ENCODE measurements at places on chromosomes 1 and 21. TPM values are rescaled to one million over a fixed set of nuclear protein-coding genes. Genes with fewer than 3 reads are reported as not detected.

DNA sequence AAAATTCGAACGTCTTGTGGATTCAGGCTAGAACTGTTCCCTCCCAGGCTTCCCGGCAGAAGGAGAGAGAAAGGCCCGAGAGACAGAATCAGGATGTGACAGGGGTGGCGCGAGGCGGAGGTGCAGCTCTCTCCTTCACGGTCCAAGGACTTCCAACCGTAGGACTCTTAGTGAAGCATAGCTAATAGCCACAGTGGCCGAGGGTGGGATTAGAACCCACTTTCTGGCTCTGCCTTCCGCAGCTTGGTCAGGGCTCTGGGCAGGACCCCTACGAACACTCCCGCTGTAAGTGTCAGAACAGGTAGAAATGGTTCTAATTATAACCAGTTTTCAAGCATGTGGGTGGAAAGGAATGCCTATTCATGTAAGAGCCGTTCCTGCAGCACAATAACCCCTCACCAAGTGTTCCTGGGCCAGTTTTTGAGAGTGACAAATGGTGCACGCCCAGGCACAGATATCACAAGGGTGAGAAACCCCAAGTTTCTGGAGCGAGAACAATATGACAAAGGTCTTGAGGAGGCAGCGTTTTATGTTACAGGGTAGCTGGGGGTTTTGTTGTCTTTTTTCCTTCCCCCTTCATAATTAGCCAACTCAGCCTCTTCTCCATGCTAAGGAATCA is 86.4 kb downstream of the SYF2 start:
- no peak for DNase-seq

DNA sequence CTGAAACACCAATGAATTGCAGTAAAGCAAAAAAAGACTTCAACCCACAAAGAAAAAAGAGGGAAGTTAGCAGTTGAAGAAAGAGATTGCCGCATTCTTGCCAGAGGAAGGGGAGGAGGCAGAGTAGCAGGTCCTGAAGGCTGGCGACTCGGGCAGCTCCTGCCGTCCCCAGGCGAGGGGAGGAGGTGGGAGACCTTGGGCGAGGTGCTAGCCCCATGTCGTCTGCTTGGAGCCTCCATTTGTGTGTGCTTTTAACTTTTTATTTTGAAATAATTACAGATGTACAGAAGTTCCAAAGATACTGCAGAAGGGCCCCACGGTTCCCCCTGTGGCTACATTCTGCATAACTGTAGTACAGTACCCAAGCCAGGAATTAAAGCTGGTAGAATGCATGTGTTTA is 6.7 kb downstream of the TRPM2 start:
- DNase-seq, result no peak

DNA sequence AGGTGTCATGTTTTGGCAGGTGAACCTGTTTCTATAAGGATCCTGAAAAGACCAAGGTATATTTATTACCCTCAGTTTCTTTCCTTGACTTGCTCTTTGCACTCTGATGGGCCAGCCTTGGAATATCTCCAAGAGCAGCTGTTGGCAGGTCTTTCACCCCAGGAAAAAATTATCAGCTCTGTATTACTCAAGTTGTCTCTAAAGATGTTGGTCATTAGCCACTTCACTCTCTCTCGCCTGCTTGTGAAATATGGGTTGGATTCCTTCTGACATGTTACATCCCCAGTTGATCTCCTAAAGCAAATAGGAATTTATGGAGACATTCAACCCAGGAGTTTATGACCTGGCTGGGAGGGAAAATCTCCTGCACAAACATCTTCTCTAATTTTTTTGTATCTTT is 85.9 kb downstream of the KCNJ15 start:
- DNase-seq, result no peak

DNA sequence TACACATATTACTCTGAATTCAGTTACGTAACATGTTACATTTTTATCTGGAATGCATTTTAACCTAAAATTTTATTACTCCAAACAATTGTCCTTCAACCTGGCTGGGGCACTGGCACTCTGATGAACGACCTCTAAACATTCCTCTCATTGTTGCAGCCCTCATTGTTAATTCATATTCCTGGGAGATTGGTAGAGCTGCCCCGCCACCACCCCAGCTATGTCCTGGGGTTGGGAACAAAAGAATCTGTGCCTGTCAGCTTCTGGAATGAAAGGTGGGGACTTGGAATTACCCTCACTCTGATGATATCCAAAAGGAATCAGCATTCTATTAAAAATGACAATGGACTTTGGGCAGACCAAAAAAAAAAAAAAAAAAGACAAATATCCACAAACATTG is 38.0 kb upstream of the DESI2 start:
- no peak for DNase-seq

GRCh38 chr1:2943686-2944260 is 77.5 kb upstream of the ACTRT2 start:
- DNase-seq, result no peak

DNA sequence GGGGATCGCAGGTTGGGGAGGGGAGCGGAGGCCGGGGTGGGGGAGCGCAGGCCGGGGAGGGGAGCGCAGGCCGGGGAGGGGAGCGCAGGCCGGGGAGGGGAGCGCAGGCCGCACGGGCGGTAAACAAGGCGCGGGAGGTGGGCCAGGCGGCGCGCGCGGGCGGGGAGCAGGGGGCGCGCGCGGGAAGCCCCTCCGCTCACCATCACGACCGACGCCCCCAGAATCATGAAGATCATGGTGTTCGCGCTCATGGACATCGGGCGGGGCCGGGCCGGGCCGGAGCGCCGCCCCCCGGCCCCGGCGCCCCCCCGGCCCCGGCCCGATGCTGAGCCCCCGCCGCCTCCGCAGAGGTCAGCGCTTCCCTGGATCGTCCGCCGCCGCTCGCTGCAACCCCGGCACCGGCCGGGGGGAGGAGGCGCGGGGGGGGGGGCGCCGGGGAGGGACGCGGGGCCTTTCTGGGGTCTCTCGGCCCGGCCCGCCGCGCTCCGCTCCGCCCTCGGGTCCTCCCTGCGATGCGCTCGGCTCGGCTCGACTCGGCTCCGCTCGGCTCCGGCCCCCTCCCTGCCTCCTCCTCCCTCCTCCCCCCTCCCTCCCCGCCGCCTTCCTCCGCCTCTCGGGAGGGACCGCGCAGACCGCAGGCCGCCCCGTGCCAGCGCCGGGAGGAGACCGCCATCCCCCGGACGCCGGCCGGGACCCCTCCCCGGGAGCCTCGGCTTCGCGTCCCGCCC is at the start of gene TMEM240:
Gene TMEM240, minus strand, starts transcription at position 535 of the 728 bp plus-strand sequence. Its CDS starts 278 bp downstream, at position 257.
- peak; percentile 89 for DNase-seq

- DNase-seq, result no peak
Observed at GRCh38 chr1:214102907-214103306, 115.1 kb downstream of the PROX1 start.

GRCh38 chr1:168498159-168498631 is 45.6 kb downstream of the XCL2 start:
- DNase-seq, result no peak

DNA sequence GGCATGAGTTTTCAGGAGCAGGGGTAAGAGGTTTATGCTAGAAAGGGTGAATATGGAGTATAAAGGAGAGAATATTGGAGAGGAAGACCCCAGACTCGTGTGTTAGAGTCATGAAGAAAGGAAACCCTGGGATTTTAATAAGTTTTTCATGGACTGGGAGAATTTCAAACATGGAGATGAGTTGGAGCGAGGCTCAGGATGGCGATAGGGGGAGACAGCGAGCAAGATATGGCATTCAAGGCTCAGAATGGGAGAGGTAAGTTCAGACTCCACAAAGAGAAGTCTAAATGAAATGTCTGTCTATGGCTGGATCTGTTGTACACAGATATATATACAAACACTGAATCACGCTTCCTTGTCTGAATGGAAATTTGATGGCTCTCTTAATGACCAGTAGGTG is 92.5 kb downstream of the LRRC40 start:
- no peak for DNase-seq

GRCh38 chr1:222767152-222767571 is 30.2 kb downstream of the FAM177B start:
- no peak for DNase-seq

- DNase-seq, result no peak
Observed at GRCh38 chr21:28742527-28742926, 250.2 kb downstream of the LTN1 start.

DNA sequence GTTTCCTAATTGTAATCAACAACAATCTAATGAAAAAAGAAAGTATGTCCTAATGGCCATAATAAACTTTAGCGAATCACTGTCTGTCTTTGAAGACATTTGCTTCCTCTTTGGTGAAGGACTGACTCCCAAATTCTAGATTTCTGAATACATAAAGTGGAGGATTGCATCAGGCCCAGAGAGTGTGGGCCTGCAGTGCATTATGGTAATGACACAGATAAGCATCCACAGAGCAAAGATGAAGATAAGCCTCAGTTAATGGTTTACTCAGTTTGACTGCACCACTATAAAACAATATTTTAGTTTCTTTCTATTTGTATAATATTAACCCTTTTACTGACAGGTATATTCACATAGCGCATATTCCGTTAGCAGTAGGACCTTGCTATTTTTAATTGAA is 365.5 kb downstream of the KCTD3 start:
- DNase-seq, result no peak

- no peak for DNase-seq
Observed at GRCh38 chr1:28123461-28123961, 35.1 kb upstream of the EYA3 start.

DNA sequence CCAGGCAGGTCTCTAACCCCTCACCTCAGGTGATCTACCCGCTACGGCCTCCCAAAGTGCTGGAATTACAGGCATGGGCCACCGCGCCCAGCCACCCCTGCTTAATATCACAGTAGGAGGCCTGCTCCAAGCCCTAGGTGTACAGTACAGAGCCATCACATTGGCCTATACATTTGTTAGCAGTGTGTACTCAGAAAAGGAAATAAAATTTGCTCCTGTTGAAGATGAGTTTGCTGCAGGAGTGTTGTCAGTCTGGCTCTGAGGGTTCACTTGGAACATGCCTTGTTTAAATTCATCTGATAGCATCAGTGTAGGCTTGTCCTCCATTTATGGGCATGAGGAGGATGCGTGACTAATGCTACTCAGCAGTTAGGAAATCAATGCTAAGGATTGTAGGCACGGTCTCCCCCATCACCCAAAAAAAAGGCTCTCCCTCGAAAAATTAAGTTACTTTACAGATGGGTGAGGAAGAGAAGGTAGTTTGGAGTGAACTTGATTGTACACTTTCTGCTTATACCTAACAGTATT is 4.6 kb upstream of the ENAH start:
- DNase-seq, result no peak

DNA sequence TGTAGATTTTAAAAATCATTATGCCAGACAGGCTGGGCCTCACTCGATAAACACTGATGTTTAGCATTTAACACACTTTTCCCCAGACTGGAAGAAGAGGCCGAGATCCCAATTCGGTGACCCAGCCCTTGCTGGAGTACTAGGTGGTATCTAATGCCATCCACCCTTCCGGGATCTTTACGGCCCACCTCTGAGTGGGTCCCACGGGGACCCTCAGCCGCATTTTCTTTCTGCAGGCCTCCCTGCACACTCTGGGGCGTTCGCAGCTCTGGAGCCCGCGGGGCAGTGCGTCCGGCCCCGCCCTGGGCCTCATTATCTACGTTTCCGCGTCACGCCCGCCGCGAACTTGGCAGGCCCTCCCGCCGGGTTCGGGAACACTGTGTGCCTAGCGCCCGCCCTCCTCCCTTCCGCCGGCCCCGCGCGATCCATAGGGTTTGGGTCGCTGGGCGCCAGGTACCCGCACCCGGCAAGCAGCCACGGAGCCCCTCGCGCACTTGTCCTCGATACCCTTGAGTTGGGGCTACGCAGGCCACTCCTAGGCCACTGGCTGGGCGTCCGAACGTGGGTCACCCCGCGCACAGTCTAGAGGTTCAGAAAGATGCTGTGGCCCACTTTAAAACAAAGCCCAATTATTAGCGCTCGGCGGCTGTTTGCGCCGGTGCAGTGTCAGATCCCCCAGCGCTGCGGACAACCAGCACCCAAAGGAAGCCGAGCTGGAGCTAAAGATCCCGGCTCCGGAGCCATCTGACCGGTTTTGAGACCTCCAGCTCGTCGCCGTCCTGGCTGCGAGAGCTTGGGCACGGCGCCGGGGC is 950 bp upstream of the EVA1C start:
- DNase-seq, result peak; percentile 96

DNA sequence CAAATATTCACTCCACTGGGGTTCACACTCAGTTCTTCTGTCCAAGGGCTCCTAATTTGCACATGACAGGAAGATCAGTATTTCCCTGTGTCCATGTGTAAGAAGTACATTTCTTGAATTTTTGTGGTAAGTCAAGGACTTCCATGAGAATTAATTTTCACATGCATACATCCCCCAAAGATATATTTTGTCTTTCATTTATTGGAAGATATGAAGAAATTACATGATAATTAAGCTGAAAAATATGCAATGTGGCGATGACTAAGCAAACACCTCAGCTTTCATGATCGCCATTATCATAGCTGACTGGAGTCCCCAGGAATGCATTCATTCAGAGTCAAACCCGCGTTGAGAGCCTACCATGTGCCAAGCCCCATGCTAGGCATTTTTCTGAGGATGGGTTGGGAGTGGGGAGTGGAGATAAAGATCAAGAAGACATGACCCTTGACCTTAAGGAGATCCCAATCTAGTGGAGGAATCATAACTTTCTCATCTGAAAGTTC is 104.6 kb upstream of the F3 start:
- DNase-seq, result no peak

DNA sequence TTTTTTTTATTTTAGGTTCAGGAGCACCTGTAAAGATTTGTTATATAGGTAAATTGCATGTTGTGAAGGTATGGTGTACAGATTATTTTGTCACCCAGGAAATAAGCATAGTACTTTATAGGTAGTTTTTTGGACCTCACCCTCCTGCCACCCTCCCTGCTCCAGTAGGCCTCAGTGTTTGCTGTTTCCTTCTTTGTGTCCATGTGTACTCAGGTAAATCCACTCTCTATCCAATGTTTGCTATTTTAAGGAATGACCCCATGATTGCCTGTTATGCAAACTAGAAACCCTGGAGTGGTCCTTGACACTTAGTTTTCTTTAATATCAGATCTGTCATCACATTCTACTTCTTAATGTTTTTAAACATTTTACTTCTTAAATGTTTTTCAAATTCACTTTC is 33.9 kb downstream of the LHX9 start:
- DNase-seq, result no peak

DNA sequence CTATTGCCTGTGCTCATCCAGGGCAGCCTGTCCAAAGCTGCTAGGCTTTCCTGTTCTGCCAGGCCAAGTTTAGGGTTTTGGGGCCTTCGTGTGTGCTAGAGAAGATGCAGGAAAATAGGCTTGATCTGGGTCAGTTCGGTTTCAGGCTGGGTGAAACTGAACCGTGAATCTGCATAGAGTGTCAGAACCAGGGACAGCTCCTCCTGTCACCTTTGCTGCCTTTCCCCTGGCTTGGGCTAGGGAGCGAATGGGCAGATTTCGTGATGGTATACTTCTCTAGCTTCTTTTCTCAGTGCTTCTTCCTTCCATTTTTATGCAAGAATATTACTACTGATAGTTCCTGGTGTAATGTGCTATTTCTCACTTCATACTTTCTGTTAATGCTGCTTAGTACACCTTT is 6.0 kb upstream of the AGO1 start:
- no peak for DNase-seq

GRCh38 chr1:58782178-58783089 is 1.4 kb downstream of the JUN start:
- peak; percentile 55 for DNase-seq

AMY1A gene
- total RNA-seq, result not detected

COG2 gene
- 30.5 TPM for total RNA-seq

TPR gene
- total RNA-seq, result 54.3 TPM

CELA2B gene
- total RNA-seq, result not detected

RBP7 gene
- total RNA-seq, result 29.9 TPM

GBP4 gene
- total RNA-seq, result 6.2 TPM

CDC42 gene
- total RNA-seq, result 149 TPM

CDK11A gene
- total RNA-seq, result 19.1 TPM

HHIPL2 gene
- total RNA-seq, result 0.37 TPM

SPRR2B gene
- total RNA-seq, result not detected

LEMD1 gene
- not detected for total RNA-seq

MFSD2A gene
- total RNA-seq, result 3.7 TPM

WNT3A gene
- total RNA-seq, result not detected

HES3 gene
- not detected for total RNA-seq
